ENCODE measurements at places on chromosomes 11 and 22.

DNA sequence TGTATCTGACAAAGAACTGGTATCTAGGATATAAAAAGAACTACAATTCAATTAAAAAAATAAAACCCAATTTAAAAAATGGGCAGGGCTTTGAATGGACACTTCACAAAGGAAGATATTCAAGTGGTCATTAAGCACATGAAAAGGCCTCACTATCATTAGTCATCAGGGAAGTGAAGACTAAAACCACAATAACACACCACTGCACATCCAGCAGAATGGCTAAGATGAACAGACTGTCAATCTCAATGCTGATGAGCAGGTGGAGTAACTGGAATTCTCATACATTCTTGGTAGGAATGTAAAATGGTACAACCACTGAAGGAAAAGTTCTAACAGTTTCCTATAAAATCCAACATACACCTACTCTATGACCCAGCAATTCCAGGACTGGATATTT lies 8.9 kb downstream of the HPS4 start:
- DNase-seq: no peak

GRCh38 chr11:96284401-96284800 lies 58.6 kb downstream of the MAML2 start:
- DNase-seq: no peak

GRCh38 chr11:78666675-78667160 lies 92.1 kb upstream of the NARS2 start:
- DNase-seq: no peak

GRCh38 chr11:65425971-65426838 lies 3.6 kb downstream of the NEAT1 start:
- no peak for DNase-seq

- DNase-seq: no peak
These were observed 41.3 kb downstream of the LRRC32 start for GRCh38 chr11:76629116-76629852.

DNA sequence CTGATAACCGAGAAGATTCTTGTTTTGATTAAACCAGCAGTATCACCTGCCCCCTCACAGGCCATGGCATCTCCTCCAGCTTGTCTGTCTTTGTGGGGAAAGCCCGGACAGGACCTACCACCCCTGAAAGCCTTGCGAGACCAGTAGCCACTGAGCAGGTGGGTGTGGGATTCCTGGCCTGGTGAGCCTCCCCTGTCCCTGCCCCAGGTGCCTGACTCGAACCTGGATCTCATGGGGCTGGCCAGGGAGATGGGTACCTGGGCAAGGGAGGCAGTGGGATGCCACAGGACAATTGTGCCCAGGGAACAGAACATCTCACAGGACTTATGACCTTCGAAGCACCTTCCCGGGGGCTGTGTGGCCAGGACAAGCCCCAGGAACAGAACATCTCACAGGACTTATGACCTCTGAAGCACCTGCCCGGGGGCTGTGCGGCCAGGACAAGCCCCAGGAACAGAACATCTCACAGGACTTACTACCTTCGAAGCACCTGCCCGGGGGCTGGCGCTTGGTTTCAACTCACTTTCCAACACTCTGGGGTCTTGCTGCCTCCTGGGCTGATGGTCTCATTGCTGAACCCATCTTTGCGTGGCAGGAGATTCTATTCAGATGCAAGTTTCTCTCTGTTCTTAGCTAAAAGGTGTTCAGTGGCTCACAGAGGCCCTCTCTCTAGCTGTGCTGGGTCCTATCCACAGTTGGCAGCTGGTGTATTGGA lies 854.5 kb downstream of the BRD1 start:
- no peak for DNase-seq

DNA sequence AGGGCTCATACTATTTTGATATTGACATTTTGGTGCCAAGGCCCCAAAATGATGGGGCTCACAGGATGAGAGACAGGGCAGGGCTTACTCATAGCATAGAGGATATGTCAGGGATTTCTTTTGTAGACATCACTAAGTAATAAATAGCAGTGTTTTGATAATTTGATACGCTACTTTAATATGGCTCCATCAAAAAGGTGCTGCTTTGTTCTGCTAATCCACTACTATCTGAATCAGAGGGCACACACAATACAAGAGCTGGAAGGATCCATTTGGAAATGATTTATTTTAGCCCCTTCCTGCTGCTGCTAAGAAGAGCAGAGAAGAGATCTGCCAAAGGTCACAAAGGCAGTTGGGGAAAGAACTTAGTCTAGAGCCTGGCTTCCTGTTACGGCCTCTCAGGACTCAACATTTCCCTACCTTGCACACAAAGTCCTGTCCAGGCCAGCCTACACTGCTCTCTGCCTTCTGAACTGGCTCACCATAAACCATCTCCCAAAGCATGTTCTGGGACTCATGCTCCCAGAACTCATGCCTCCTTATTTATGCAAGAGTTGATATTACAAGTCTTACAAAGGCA lies 261.3 kb upstream of the ARHGAP20 start:
- DNase-seq: no peak

DNA sequence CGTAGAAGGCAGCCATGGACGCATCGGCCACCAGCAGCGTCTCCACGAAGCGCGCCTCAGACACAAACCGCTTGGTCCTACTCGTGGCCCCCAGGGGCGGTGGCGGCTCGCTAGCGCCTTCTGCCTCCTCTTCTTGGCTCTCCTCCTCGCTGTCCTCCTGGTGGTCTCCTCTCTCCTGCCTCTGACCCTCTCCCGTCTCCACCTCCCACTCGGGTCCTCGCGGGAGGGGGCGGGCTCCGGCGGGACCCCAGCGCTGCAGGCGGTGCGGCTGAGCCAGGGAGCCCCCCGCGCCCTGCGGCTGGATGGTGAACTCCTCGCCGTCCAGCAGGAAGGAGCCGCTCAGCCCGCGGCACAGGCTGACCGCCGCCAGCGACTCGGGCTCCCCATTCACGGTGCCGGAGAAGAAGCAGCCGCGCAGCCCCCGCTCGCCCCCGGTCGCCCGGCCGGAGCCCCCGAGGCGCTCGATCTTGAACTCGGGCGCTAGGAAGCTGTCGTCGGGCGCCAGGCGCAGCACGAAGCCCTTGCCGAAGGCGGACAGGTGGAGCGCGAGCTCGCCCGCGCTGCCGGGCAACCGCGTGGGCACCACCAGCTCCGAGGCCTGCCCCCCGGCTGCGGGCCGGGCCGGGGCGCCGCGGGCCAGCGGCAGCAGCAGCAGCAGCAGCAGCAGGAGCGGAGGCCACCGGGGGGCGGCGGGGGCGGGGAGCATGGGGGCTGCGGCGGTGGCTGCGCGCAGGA lies 661 bp downstream of the ADAMTS8 start:
- no peak for DNase-seq

- DNase-seq: no peak
These were observed 88.8 kb downstream of the PIWIL4 start for GRCh38 chr11:94655956-94656355.

- no peak for DNase-seq
These were observed 20.3 kb upstream of the MRPL17 start for GRCh38 chr11:6703247-6704063.

DNA sequence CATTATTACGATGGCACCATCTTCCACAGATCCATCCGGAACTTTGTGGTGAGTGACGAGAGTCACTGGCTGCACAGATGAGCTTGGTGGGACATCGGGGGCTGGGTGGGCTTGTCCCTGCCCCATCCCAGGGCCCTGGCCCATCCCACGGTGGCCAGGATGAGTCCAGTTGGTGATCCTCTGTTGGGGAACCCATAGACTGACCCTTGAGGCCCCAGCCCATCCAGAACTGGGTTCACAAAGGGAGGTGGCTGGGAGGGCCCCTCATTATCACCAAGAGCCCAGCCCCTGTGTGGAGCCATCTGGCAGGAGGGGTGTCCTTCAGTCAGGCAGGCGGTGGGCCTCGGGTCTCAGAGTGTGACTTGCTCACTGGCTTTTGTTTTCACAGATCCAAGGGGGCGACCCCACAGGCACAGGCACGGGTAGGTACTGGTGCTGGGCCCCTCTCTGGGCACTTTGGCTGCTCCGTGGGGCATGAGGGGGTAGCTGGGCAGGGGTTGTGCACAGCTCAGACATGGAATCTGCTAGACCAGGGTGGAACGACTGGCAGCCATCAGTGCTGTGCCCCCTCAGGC lies 22.0 kb downstream of the PPIL2 start:
- no peak for DNase-seq

GRCh38 chr22:21650823-21651520 lies 8.9 kb downstream of the SDF2L1 start:
- no peak for DNase-seq

DNA sequence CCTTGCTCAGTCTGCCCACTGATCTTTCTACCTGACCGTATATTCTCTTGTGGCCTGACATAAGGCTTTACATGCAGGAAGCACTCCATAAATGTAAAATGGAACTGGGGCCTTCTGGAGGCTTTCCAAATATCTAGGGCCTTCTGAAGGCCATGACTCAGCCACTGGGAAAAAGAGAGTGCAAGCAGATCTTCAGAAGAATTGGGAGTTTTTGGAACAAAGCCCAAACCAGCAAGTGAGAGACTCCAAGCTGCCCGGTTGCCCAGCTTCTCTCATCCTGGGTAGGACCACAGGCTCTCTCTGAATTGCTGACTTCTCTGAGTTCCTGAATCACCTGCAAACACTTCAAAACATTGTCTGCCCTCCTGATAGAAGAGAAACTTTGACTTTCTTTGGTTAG lies 107.9 kb upstream of the BMAL1 start:
- no peak for DNase-seq
